ENCODE measurements at places on chromosomes 3 and 15. TPM values are rescaled to one million over a fixed set of nuclear protein-coding genes. Genes with fewer than 3 reads are reported as not detected.

DNA sequence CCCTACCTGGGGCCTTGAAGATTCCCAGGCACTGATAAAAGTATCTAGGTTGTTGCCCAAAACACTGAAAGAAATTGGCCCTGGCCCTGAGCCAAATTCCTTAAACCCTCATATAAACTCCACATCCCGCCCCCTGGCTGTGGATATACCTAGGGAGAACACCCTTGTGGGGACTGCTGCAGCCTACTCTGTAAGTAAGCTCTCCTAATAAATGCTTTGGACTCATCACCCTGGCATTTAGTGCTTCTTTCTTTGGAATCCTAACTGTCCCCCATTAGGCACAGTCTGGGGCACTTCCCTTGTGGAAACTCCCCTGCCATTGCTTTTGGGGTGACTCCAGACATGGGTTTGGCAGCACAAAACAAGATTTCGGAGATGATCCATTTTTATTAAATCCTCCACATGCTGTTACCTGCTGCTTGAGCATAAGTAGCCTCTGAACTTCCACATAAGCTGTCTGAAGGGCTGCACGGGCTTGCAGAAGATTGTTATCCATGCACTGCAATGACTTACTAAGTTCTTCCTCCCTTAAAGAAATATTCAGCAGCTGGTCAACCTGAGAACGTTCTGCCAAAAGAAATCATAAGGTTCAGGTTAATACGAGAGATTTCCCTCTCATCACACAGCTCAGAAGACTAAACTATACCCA lies 46.4 kb downstream of the ZNF106 start:
- DNase-seq = no peak

DNA sequence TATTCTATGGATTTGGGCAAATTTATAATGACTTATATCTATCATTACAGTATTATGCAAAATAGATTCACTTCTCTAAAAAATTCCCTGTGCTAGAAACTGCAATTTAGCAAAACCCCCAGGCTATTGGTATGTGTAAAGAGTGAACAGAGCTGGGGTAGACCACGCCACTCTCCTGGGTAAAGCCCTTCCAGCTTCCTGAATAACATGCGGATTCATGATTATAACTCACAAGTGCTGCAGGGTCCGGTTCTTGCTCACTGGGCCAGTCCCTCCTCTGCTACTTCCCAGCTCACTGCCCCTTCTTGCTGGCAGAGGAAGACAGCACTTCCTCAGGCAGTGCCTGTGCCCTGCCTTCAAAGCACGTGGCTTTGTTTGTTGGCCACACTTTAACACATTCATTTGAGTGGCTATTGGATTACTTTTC lies 4.1 kb downstream of the CD80 start:
- DNase-seq = no peak

The NLGN1 gene
- total RNA-seq = 6.9 TPM

DNA sequence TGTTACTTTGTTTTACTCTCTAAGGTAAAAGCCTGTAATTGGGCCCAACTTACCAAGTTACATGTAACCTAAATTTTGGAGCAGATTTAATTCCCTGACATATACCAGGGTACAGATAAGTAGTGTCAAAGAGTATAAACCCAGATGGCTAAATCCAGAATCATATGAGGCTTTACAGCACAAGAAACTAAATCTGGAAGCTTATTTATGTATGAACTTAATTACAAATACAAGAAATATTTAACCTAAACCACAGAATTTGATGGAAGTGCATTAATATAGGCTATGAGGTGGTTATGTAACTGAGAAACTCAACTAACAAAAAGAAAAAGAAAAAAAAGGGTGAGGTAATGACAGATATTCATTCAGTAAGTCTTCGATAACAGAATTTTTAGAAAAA lies 930.2 kb upstream of the ALCAM start:
- no peak for DNase-seq

GRCh38 chr15:33720952-33721351 lies 247.3 kb upstream of the CHRM5 start:
- DNase-seq = no peak

The ZBED2 gene
- not detected for total RNA-seq

The SUCNR1 gene
- 1.3 TPM for total RNA-seq

DNA sequence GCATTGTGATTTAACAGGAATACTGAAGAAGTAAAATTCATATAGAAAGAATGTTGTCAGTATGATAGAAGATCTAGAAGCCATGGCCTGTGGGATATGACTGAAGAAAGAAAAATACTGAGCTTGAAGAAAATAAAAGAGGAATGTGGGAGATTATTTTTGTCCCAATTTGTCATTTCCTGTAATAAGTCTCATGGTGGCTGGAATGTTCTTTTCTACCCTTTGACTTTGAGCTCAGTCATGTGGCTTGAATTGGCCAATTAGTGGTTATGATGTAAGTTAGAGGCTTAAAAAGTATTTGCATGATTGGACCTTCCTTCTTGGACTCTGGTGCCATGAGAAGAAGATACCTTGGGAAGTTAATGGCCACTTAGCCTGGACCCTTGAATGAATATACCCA lies 14.1 kb downstream of the APH1B start:
- DNase-seq = no peak

DNA sequence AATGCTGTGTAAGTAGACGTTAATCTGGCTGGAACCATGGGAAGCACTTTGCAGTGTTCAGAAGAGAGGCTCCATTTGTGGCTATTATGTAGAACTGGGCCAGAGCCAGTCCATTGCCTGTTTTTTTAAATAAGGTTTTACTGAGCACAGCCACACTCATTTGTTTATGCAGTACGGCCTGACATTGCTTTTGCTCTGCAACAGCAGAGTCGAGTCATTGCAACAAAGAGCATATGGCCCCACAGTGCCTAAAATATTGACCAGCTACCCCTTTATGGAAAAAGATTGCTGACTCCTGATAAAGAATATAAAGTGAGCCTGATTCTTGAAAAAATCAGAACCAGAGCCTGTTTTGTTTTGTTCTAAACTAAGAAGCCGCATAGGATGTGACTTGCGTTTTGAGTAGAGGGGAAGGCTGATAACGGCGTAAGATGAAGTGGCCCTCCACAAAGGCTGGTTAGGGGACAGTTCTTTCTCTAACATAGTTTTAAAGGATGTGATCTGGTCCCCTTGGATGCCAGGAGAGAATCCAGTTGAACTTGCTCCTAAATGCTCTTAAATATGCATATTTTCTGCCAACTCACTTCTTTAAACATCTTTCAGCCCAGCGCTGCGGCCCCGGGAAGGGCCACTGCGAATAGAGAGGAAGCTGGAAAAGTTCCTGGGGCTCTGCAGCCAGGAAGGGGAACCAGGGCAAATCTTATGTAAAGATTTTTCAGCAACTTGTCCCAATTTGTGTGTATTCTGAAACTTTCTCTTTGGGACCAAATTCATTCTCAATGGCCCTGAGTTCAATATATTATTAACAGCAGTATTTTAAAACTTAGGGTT lies 64.5 kb downstream of the GLDN start:
- DNase-seq = no peak

The XIRP1 gene
- total RNA-seq = 0.44 TPM

- no peak for DNase-seq
Observed at GRCh38 chr3:62046326-62046725, 327.0 kb downstream of the FEZF2 start.

- no peak for DNase-seq
Observed at GRCh38 chr3:42164656-42165055, 73.5 kb downstream of the TRAK1 start.

All from breast epithelium (tissue), 4 donors.